Activated T-cell treated with anti-CD3 and anti-CD28 coated beads, Interleukin-2, amount 50 U/mL, for 48 hours (primary cell): ENCODE measurements at places on chromosomes 16 and 17.

- no peak for DNase-seq
Observed at GRCh38 chr17:67229109-67229955, 15.7 kb downstream of the HELZ start.

- DNase-seq, result no peak
Observed at GRCh38 chr17:48629411-48629759, 3.2 kb upstream of the HOXB9 start.

DNA sequence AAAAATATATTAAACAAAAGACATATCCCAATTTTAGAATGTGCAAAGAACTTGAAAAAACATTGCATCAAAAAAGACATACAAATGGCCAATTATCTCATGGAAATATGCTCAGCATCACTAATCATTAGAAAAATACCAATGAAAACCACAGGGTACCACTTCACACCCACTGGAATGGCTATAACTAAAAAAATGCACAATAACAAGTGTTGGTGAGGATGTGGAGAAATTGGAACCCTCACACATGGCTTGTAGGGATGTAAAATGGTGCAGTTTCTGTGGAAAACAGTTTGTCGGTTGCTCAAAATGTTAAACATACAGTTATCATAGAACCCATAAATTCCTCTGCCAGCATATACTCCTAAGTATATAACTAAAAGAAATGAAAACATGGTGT is 796 bp upstream of the PSMB6 start:
- DNase-seq, result no peak

DNA sequence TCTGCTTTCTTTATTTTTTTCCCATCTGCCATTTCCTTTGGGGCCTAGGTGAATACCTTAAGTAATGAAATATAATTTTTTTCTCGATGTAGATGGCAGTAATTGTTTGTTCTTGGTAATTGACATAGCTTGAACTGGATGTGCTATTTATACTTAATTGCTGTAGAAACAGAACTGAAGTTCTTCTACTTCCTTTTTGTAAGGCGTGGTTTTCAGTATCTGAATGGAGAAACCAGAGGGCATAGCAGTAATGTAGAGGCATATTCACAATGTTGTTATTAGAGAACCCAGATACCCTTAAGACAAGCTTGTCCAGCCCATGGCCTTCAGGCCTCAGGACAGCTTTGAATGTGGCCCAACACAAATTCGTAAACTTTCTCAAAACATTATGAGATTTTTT is 16.4 kb downstream of the ATP6V0A1 start:
- no peak for DNase-seq

DNA sequence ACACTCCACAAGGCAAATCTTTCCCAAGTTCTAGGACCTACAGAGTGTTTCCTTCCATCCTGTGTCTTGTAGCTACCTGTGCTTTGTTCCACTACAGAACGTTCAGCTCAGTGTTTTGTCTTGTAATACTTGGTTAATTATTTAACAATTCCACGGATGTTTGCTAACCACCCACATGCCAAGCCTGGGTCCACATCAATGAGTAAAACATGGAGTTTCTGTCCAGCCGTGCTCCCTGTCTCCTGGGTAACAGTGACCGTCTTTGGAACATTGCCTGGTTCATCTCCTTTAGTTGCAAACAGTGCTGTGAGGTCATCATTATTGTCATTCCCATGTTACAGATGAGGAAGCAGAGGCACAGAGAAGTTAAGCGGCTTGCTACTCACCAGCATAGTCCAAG is 41.3 kb downstream of the IRF8 start:
- DNase-seq, result no peak

DNA sequence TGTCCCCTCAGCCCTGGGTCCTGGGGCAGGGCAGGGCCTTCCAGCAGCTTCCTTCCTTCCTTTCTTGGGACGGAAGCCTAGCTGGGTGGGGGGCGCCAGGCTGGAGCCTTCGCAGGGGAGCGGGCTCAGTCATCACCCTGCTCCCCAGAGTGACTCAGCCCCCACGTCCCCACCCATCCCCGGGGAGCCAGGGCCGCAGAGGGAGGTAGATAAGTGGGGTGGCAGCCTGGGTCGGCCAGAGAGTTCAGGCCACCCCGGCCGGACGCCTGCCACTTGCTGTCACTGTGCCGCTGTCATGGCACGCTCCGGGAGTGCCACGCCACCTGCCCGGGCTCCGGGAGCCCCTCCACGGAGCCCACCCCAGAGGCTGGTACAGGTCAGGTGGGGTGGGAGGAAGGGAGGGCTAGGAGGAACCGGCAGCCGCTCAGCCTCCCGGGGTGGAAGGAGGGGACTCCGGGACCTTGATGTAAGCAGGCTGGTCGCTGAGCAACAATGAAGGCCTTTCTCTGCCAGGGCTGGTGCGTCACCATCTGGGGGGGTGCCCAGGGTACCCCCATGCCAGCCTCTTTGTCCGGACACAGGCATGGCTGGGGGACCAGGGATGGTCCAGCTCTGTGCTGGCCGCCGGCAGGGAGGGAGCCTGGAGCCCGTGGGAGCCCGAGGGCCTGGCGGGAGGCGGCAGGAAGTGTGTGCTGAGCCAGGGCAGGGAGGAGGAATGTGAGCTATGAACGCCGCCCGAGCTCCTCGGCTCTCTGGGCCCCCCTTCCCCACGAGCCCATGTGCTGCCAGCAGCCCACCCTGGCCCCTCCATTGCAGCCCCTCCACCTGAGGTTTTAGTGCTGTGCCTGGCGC is 6.6 kb downstream of the NHERF2 start:
- DNase-seq, result no peak

GRCh38 chr17:68277807-68278206 is 13.1 kb downstream of the SLC16A6 start:
- DNase-seq, result no peak

DNA sequence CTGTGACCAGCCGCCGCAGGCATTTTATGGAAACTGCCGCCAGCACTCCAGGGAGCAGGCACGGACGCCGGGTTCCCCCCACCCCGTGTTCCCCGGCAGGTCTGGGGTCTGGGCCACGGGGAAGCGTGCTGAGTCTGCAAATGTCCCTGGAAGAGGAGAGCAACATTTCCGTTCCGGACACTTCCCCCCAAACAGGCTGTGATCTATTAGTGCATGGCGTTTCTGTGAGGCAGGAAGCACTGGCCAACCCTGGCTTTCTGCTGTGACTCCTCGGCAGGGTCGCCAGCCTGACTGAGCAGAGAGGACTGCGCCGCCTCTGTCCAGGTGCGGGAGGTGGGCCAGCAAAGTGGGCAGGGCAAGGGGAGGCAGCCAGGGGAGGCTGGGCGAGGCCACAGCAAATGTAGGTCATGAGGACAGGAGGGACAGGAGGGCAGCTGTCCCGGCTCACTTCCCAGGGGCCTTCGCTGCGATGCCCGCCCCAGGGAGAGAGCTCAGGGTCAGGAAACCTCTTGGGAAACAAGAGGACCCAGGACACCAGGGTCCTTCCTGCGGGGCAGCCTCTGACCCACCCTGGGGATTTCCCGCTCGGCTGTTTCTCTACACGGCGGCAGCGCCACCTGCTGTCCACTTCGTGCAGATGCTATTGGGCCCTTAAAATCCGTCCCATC is 9.5 kb downstream of the FOXF1 start:
- no peak for DNase-seq

GRCh38 chr17:41959336-41960095 is 7.1 kb upstream of the CNP start:
- DNase-seq, result no peak

DNA sequence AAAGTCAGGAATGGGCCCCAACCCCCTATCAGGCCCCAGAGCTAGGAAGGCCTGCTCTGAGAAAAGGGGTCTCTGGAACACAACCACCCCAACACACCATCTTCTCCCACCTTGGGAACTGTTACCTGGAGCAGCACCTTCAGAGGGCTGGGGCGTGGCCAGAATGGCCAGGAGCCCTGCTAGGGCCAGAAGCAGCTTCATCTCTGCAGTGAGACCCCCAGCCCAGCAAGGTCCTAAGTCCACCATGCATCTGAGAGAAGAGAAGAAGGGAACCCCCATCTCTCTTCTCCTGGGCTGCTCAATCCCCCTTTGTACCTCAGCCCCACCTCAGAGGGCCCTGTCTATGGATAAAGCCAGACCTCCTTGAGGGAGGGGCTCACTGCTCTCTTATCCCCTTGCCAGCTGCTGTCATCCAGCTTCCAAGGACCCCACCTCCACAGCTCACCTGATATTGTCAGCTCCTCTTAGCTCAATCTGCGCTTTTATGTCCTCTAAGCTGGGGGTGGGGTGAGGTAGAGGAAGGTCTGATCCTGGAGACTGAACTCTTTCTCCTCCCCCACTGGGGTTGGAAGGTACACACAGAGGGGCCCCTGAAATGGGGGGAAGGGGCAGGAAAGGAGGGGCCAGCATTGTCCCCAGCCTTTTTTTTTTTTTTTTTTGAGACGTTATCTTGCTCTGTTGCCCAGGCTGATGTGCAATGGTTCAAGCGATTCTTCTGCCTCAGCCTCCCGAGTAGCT is at the start of gene MPO:
Gene MPO (minus strand): TSS at position 456 of the 738 bp plus-strand sequence. CDS start 177 bp downstream, at position 279.
- DNase-seq, result no peak

GRCh38 chr16:86319585-86320236 is 190.6 kb upstream of the FOXF1 start:
- DNase-seq, result no peak

DNA sequence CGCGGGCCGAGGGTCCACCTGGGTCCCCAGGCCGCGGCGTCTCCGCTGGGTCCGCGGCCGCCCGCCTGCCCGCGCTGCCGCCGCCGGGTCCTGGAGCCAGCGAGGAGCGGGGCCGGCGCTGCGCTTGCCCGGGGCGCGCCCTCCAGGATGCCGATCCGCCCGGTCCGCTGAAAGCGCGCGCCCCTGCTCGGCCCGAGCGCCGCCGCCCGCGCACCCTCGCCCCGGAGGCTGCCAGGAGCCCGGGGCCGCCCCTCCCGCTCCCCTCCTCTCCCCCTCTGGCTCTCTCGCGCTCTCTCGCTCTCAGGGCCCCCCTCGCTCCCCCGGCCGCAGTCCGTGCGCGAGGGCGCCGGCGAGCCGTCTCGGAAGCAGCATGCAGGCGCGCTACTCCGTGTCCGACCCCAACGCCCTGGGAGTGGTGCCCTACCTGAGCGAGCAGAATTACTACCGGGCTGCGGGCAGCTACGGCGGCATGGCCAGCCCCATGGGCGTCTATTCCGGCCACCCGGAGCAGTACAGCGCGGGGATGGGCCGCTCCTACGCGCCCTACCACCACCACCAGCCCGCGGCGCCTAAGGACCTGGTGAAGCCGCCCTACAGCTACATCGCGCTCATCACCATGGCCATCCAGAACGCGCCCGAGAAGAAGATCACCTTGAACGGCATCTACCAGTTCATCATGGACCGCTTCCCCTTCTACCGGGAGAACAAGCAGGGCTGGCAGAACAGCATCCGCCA is 504 bp downstream of the FOXC2 start:
- DNase-seq, result peak; percentile 35

GRCh38 chr16:58332997-58333700 is 38.3 kb upstream of the PRSS54 start:
- DNase-seq, result no peak

GRCh38 chr16:15735610-15736009 is 85.6 kb downstream of the NDE1 start:
- no peak for DNase-seq

DNA sequence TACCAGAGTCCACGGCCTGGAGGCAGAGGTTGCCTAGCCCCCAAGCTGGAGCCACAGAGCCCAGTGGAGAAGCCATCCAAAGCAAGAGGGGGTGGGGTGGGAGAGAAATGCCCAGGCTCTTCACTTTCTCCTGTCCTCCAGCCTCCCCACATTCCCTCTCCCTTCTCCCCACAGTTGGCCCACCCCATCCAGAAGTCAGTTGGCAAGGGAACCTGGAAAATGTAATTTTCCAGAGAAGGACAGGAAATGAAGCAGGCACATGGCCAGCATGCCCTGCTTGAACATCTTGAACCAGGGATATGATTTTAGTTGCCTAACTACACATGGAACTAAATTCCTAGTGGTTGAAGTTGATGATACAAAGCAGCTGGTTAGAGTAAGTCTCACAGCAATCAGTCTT is 73.3 kb upstream of the IRX6 start:
- no peak for DNase-seq

DNA sequence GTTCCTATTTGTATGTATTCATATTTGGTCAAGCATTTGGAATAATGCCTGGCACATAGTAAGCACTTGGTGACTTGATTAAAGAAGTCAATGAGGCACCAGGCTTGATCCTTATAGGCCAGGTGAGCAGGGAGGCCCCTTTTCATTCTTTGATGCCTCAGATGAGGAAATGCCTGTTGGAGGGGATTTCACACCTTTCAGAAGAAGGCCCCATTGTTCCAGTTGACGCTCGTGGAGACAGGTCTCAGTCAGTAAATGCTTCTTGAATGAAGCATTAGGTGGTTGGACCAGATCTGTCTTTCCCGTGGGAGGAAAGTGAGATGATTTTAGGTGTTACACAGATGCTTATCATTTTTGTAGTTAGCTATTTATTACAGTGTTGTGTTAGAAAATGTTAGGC is 13.0 kb downstream of the LCMT1 start:
- no peak for DNase-seq

DNA sequence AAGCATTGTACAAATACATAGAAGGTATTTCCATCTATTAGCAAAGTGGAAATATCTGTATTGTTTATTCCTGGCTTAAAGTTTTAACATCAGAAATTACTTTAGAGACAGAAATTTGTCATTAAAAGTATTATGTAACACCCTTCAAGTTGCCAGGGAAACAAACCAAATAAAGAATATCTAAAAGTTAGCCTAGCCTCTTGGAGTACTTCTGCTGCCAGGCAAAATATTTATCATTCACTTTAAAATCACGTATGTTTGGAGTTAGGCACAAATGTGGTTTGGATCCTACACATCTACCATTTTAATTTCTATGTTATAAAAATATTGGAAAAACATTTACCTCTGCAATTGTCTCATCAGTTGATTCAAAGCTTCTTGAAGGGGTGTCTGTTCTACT is 14.7 kb downstream of the BRD7 start:
- DNase-seq, result no peak

DNA sequence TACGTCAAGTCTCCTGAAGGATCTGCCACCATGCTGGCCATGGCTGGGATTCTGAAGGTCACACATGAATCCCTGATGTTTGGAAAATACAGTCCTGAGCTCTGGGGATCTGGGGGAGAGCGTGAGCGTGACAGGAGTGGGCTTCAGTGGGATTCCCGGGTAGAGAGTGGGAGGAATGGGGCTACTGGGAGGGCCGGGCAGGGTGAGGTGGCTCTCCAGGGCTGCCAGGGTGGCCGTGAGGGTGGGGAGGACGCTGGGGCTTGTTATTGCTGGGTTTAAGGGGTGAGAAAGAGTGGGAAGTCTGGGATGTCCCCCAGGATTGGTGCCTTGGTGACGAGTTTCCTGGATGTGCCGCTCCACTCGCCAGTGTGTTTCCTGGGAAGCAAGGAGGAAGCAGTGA is 31.3 kb downstream of the FOXL1 start:
- DNase-seq, result no peak

DNA sequence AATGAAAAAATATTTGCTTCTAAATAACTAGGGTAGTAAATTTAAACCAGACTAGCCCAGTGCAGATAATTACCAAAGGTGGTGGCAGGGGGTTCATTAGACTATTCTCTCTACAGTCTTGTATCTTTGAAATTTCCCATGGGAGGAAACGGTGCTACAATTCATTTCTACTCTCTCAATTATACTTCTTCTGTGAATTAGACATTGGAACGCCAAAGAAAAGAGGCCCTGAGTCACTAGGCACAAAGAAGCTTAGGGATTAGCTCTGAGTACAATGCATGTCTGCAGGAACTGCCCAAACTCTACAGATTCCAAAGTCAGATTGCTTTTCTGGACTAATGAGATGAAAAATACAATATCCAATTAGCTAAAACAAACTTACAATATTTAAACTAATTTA is 30.7 kb upstream of the ARL6IP1 start:
- DNase-seq, result no peak
